Daoy (cell line): ENCODE measurements at places on chromosomes 16 and 17.

- DNase-seq: no peak
Observed at GRCh38 chr16:69448470-69449193, 24.2 kb downstream of the CYB5B start.

GRCh38 chr16:12503191-12503590 lies 300.5 kb downstream of the CPPED1 start:
- DNase-seq: no peak

DNA sequence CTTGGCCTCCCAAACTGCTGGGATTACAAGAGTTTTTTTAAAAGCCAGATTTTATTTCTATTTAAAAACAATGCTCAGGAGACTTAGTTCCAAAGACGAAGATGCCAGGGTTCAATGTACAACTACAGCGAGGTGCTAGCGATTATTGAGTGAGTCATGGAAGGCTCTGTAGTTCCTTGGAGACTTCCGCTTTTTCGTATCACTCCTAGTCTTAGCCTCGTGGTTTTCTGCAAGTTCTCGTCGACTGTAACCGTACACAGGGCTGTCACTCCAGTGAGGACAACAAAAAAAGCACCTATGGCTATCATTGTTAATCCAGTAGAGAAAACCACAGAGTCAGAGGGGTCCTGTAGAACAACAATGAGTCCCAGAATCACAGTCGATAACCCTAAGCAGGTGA lies 22.7 kb upstream of the ZC3H7A start:
- no peak for DNase-seq

DNA sequence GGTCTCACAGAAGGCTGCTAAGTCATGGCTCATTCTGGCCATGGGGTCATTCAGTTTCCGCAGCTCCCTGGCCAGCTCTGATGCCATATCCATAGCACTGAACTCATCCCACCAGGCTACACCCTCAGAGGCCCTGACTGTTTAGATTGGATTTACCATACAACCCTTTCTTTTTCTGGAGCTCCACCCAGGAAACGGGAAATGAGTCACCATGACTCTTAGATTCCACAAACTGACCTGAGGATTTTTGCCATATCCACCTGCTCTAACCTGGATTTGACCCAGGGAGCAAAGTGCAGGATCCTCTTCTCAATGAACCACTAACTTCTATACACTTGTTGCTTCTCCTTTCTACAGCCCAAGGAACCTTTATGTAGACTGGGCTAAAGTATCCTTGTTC lies 20.3 kb upstream of the CALB2 start:
- peak; percentile 66 for DNase-seq

GRCh38 chr17:48429156-48429555 lies 858 bp downstream of the SKAP1 start:
- no peak for DNase-seq

- DNase-seq: no peak
Observed at GRCh38 chr17:4014148-4014927, 50.1 kb upstream of the ATP2A3 start.

GRCh38 chr17:48809182-48809581 lies 7.8 kb downstream of the TTLL6 start:
- no peak for DNase-seq
